Anterior cingulate cortex (tissue), 58 donors: ENCODE measurements at places on chromosomes 1 and 21.

DNA sequence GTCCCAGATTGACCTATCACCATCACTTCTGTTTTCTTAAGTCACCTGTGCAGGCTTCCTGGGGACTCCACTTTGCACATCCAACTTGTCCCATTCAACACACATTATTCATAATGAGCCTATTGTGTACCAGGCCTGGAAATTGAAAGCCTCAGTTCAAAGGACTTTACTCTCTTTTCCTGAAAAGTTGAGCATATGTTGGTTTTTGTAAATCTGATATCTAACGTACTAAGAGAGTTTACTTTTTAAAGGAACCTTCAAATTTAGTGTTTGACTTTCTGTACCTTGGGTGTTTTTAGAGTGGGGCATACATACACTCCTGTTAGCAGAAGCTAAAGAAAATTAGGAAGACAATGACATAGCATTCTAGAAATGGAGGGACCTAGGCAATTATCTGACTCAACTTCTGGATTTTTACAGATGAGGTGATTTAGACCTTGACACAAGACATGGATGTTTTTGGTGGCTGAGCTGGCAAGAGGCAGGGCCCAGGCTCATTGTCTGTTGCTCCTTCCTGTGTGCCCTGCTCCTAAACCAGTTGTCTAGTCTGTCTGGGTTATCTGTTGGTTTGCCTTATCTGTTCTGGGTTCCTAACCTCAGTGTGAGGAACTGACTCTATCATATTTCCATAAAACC, 336.5 kb downstream of the RPS6KC1 start:
- DNase-seq, result no peak

DNA sequence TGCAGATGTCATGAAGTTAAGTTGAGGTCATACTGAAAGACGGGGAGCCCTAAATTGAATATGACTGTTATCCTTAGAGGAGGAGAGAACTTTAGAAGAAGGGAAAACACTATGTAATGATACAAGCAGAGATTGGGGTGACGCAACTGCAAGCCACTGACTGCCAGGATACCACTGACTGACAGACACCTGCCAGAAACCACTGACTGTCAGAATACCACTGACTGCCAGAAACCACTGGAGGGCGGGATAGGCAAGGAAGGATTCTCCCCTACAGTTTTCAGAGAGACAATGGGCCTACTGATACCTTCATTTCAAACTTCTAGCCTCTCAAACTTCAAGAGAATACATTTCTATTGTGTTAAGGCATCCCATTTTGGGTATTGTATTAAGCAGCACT, 388.7 kb downstream of the USH2A start:
- DNase-seq, result no peak

DNA sequence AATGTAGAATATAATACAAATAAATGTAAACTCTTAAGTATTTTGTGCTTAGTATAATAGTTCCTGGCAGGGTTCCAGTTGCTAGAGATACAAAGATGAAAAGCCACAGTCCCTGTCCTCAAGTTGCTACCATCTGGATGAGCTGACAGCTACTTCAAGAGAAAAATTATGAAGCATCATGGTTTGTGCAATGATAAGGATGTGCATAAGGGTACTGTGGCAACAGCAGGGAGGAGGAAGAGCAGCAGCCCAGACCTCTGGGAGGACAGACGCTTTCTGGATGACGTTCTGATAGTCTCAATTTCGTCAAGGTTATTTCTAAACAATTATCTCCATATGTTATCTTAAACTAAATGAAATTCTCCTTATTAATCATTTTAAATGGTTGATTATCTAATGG, 198.9 kb downstream of the NTNG1 start:
- no peak for DNase-seq

- DNase-seq, result no peak
These were observed 2.4 kb downstream of the TP73 start for GRCh38 chr1:3654549-3655281.

GRCh38 chr1:147726168-147726567, 34.2 kb downstream of the GJA5 start:
- DNase-seq, result no peak

DNA sequence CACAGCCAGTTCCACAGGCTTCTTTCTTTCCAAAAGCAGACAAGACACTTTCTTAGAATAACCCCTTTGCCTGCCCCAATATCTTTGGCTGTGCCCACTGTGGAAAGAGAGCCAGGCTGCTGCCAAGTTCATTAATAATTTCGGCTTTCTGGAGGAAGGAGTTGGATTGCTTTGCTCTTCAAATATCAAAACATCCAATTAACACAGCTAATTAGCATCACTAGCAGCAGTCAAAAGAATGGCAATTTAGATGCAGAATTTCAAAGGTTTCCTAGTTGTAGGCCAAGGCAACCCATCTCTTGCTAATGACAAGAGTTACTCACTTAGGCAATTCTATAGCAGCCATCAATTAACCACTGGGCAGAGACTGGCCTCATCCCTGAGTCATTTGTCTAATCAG, 91.0 kb upstream of the SPATA6 start:
- DNase-seq, result peak; percentile 9

GRCh38 chr1:109254621-109255096, 5.3 kb downstream of the CELSR2 start:
- DNase-seq, result no peak

DNA sequence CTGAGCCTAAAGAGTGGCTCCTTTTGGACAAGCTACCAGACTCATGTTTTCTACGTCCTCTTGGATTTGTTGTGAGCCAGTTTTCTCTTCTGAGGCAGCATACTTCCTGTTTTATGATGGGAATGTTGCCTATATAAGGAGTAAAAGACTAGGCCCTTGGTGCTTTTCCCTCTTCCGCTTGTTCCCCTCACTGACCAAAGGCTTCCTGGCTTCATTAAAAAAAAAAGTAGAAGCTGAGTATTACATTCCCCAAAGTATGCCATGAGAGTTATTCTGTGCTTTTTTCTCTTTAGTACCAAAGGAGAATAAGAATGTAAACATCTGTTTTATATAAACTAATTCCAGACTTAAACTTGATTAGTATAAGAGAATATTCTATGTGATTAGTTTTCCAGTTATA, 6.5 kb upstream of the HMCN1 start:
- no peak for DNase-seq

DNA sequence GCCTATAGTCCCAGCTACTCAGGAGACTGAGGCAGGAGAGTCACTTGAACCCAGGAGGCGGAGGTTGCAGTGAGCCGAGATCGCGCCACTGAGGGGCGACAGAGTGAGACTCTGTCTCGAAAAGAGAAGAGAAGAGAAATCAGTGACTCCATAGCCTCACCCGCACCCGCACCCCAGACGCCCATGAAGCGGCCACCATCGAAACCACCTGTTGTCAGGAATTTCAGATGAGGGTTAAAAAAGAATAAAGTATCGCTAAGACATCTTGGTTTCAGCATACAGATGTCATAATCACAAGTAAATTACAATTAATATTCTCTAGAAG, 47.4 kb downstream of the NPHP4 start:
- DNase-seq, result no peak

DNA sequence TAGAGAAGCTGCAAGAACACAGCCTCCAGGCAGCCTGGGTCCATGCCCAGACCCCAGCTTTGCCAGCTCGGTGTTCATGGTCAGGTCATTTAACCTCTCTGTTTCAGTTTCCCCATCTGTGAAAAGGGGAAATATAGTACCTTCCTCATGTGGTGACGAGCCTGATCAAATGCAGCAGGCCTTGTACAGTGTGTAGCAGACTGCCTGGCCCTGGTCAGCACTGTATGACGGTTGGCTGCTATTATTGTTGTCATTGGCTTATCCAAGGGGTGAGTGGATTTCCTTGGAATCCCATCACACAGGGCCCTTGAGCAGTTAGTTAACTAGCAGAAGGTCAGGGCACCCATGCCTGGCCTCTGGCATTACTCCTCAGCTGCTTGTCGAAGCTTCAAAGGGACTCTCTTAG, 6.6 kb upstream of the TMEM51 start:
- no peak for DNase-seq

GRCh38 chr1:68473060-68473459, 23.3 kb upstream of the RPE65 start:
- no peak for DNase-seq

- DNase-seq, result no peak
These were observed 31.7 kb upstream of the AGO1 start for GRCh38 chr1:35851132-35851869.
